ENCODE measurements at places on chromosomes 12 and 14. TPM values are rescaled to one million over a fixed set of nuclear protein-coding genes. Genes with fewer than 3 reads are reported as not detected.

DNA sequence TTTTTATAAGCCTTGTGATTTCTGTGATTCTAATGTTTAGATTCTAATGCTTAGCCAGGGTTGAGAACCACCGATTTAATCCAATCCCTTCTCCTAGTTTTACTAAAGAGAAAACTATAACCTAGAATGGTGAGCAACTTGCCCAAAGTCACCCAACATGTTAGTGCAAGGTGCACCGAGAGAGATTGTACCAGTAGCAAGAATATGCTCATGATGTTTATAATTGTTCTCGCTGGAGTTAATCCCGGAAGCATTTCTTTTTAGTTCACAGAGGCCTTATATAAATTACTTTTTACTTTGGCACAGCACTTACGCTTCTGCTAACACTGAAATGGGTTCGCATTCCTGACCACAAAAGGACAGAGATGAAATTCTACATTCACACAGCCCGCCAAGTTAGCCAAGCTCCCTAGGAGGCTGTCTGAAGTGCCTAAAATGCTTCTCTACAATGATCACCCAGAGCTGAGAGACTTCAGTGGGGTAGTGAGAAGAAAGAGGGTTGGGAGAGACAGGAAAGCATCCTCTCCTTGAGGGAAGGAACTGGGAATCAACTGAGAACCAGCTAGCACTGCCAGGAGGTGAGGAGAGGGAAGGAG is 579 bp upstream of the BLOC1S1 start:
- DNase-seq, result no peak

DNA sequence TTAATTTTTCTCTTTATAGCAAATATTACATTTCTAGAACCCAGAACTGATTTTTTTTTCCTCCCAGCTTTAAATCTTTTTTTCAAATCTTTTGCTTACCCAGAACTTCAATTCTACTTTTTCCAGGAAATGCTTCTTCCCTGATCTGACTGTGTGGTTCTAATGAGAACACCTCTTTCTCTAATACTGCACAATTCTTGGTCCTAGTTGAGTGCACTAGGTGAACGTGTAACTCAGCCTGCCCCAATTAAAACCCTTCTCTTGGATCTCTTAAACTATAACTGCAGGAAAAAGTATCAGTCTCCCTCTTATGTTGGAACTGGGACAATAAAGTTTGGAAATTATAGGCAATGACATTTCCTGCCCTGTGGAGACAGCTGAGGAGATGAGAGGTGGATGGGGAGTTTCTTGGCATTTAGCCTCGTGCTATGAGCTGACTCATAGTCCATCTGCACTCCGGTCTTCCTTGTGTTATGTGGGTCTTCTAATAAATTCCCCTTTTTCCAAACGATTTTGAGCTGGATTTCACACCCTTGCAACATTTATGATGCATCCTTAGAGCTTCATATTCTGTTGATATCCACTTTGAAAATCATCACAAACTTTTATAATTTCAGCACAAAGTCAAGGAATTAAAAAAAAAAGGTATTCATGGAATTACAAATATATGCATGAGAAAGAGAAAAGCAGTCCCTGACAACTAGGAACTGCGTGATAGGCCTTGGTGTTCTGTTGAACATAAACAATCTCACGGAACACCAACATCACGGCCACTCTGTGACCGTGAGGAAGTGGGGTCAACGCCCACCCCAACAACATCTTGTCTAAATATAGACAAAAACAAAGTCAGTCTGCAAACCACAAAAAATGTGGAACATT is 52.4 kb downstream of the BRMS1L start:
- no peak for DNase-seq

GRCh38 chr14:90995785-90996184 is 64.7 kb downstream of the RPS6KA5 start:
- DNase-seq, result no peak

GLIPR1L2 gene
- polyA plus RNA-seq, result 4.0 TPM
